ENCODE measurements at places on chromosomes 7 and 10. TPM values are rescaled to one million over a fixed set of nuclear protein-coding genes. Genes with fewer than 3 reads are reported as not detected.

CFTR gene
- not detected for total RNA-seq

ITIH5 gene
- total RNA-seq = 0.05 TPM

FOXL3 gene
- total RNA-seq = not detected

MSMB gene
- total RNA-seq = not detected

TRIM73 gene
- total RNA-seq = 2.6 TPM

SLK gene
- total RNA-seq = 34.9 TPM

CD36 gene
- total RNA-seq = 3.5 TPM

SPDYE6 gene
- total RNA-seq = not detected

CALHM1 gene
- total RNA-seq = not detected

ADAM12 gene
- 15.4 TPM for total RNA-seq

RGR gene
- total RNA-seq = not detected

ZNF727 gene
- not detected for total RNA-seq

PRLHR gene
- total RNA-seq = not detected

SPDYE16 gene
- not detected for total RNA-seq

NPFFR1 gene
- not detected for total RNA-seq

ARMC3 gene
- total RNA-seq = not detected

TSPAN12 gene
- 17.6 TPM for total RNA-seq

GIMAP2 gene
- total RNA-seq = 31.6 TPM

FAM3C gene
- total RNA-seq = 45.2 TPM

SEMA3D gene
- total RNA-seq = 0.68 TPM

CDHR1 gene
- 1.3 TPM for total RNA-seq

C1QL3 gene
- 0.35 TPM for total RNA-seq

CALU gene
- total RNA-seq = 416 TPM

CYP2W1 gene
- not detected for total RNA-seq

KLF14 gene
- total RNA-seq = not detected

CNOT4 gene
- 16.0 TPM for total RNA-seq

SLC29A4 gene
- total RNA-seq = 3.8 TPM

CTTNBP2 gene
- total RNA-seq = 3.9 TPM

NPSR1 gene
- not detected for total RNA-seq

CCDC172 gene
- not detected for total RNA-seq

AKR1D1 gene
- not detected for total RNA-seq

PTPN20 gene
- total RNA-seq = 0.39 TPM

VWA2 gene
- 0.05 TPM for total RNA-seq

CUBN gene
- 2.1 TPM for total RNA-seq

TMEM184A gene
- total RNA-seq = 0.64 TPM

All from glomerular endothelial cell (primary cell).